ENCODE measurements at places on chromosomes 12 and 14.

GRCh38 chr14:104352493-104353220 is 214.3 kb downstream of the KIF26A start:
- DNase-seq = no peak

- DNase-seq = no peak
Observed at GRCh38 chr12:57552835-57553313, 3.0 kb downstream of the KIF5A start.

- DNase-seq = peak; percentile 24
Observed at GRCh38 chr12:31589904-31590641, 863 bp downstream of the DENND5B start.

DNA sequence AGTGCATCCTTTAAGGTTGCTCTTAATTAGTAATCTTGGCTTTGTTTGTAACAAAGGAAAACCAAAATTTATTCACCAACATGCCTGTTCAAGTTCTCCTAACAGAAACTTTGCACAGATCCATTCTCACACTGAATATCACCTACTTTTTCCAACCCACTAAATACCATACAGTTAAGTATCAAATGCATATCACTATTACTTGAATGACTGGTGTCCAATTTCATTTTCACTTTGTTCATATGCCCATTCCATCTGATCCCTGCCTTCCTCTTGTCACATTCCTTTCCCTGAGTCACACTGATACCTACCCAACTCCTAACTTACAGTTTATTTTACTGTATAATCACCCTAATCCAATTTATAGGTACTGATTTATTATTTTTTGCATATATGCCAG is 286.4 kb downstream of the NELL2 start:
- no peak for DNase-seq

DNA sequence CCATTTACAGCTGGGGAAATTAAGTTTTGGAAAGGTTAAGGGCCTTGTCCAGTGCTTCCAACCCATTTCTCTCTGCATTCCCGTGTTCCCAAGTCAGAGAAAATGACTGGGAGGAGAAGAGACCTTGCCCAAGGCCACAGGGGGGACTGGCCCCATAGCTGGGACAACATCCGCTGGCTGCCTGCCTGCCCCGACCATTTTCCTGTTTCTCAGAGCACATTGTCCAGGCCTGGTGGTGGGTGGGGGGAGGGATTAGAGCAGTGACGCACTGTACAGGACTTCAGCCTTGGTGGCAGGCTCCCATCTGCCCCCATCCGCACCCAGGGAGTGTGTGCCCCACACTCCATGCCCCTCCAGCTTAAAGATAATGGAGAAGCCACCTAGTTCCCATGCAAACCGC is 27.7 kb downstream of the DIO3 start:
- no peak for DNase-seq

DNA sequence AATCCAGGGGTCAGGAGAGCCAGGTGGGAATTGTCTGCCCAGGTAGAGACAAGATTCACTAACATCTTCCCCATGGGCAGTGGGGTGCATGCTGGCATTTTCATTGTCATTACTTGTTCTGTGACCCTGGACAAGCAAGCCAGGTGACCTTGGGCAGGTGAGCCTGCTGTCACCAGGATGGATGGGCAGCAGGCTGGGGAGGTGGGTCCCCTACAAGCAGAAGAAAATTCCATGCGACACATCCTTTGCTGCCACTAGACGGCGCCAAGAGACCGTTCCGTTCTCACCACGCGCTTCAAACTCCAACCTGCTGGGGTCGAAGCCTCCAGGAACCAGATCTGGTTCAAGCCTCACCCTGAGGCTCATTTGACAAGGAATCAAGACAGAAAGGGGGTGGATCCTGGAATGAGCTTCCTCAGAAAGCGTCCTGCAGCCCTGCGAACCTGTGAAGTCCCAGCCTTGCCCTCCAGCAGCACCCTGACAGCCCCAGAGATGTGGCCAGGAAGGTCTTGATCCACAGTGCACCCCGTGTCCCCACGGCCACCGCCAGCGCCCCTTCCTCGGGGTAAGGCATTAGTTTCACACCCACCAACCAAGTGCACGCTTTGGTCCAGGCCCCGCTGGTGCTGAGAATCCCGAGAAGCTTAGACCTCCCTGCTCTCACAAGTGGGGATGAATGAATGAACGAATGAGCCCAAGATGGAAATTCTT is 3.2 kb upstream of the DYNC1H1 start:
- peak; percentile 53 for DNase-seq

DNA sequence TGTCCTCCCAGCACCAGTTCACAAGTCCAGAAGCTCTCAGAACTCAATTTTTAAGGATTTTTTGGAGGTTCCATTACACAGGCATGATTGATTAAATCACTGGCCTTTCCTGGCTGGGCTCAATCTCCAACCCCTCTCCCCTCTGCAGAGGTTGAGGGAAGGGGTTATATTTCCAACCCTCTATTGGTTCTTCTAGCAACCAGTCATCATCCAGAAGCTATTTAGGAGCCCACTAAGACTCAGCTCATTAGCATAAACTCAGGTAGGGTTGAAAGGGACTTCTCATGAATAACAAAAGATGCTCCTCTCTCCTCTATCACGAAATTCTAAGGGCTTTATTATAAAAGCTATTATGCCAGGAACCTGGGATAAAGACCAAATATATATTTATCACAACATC is 41.5 kb downstream of the SPPL3 start:
- DNase-seq = no peak

- no peak for DNase-seq
Observed at GRCh38 chr12:81083018-81083417, 5.1 kb downstream of the ACSS3 start.

- DNase-seq = no peak
Observed at GRCh38 chr12:5437589-5437988, 5.7 kb downstream of the NTF3 start.

GRCh38 chr14:65403231-65403630 is 9.3 kb upstream of the FUT8 start:
- no peak for DNase-seq

DNA sequence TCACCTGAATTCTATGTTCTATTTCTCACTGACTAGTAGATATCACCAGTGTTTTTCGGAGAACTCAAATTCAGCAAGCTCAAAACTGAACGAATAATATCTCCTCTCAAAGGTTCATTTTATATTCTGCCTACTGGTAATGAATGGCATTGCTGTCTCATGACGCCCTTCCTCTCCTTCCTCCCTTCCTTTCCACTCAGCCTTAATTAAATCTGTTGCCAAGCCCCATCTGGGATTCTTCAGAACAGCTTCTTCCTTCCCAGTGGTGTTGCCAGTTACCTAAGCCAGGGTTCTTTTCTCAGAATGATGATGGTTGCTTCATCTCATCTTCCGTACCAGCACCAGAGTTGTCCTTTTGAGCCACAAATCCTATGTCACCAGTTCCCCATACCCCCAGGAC is 143.2 kb downstream of the SYNE2 start:
- DNase-seq = no peak

DNA sequence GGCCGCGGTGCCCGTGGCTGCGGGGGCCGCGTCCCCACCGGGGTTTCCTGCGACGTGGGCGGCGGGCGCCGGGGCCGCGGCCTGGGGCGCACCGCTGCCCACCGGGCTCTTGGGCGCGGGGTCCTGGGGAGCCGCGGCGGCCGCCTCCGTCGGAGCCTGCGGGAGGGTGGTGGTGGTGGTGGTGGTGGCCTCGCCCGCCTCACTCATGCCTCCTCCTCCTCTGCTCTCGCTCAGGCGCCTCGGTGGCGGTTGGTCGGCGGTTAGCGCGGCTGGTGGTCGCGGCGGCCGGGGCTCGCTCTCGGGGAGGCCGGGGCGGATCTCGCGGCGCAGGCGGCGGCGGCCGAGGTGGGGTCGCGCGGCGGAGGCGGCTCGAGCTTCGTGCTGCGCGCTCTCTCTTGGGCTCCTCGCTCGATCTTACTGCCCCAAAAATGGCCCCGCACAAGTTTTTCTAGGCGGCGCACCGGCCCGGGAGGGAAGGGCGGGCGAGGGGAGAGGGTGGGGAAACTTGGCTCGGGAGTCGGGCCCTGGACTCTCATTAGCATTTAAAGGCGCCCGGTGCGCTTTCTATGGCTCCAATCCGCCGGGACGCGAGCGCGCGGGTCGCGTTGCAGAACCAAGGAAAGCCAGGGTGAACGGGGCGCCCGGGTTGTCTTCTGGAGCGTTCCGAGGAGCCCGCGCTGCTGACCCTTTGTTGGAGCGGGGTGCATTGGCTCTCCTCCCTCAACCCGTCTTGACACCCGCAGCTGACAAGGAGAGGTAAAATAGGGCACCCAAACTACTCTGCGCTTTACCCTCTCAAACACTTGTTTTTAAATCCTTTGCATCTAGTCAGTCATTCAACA is at the start of gene YBX3:
TSS of gene YBX3 (minus strand) at position 419 of the 842 bp plus-strand sequence. CDS start at position 207, 212 bp downstream.
- DNase-seq = no peak

DNA sequence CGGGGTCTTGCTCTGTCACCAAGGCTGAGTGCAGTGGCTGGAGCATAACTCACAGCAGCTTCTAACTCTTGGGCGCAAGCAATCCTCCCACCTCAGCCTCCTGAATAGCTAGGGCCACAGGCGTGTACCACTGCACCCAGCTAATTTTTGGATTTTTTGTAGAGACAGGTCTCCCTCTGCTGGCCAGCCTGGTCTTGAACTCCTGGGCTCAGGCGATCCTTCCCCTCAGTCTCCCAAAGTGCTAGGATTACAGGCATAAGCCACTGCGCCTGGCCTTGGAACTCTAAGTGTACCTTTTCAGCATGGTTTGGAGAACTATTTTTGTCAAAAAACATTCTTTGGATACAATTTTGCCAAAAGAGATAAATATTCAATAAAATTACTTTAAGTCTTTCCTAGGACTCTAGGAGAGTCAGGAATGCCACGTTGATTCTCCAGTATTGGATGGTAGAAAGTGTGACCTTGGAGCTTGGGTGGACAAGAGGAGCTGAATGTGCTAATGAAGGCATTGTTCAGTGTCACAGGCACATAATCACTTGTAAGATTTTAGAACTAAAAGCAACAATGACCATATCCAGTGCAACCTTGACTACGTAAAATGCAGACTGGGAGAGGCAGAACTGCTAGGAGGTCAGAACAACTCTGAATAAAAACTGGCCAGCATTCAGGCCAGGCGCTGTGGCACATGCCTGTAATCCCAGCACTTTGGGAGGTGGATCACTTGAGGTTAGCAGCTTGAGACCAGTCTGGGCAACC is 2.8 kb downstream of the SRSF9 start:
- DNase-seq = no peak

DNA sequence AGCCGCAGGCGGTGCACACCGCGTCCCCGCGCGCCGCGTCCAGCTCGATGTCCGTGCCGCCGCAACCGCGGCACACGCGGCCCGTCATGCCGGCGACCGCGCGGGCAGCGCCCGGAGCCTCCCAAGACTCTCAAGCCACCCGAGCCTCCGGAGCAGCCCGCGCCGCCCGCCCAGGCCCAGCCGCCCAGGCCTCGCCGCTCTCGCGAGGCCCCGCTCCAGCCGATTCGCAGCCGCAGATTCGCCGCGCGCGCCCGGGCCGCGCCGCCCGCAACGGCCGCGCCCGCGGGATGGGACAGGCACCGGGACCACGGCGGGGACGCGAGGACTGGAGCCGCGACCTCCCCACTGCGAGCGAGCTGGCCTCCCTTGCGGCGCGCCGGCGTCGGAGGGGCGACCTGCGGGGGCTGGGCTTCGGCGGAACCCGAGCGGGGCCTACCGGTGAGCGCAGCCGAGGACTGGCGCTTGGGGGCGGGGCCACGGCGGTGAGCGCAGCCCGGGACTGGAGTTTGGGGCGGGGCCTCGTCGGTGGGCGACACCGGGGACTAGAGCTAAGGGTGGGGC is at the start of gene BRF1:
TSS of gene BRF1 (minus strand) at position 460 of the 561 bp plus-strand sequence. CDS start at position 88, 372 bp downstream.
- DNase-seq = peak; percentile 97

DNA sequence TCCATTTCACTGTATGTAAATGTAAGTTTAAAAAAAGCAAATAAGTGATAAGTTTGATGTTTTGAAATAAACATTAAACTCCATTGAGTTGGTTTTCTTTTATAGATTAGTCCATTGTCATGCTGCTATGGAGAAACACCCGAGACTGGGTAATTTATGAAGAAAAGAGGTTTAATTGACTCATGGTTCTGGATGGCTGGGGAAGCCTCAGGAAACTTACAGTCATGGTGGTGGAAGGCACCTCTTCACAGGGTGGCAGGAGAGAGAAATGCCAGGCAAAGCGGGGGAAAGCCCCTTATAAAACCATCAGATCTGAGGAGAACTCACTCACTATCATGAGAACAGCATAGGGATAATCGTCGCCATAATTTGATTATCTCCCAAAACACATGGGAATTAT is 48.4 kb upstream of the OXA1L start:
- DNase-seq = no peak

DNA sequence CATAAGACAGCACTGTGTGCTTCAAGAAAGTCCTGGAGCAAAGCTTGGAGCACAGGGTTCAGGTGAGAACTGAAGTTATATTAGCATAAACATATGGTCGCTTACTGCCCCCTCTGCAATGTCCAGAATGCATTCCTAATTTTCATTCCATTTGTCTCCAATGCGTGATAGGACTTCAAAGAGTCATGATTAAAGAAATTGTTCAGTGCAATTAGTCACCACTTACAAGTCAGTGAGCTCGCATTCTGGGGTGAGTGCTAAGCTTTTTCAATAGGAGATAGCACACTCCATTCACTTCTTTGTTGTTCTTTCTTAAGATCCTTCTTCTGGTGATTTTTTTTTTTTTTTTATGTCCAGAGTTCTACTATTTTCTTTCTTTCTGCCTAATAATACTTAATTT is 398.4 kb downstream of the SYT1 start:
- no peak for DNase-seq

- no peak for DNase-seq
Observed at GRCh38 chr12:123771261-123771660, 9.2 kb downstream of the DNAH10 start.

DNA sequence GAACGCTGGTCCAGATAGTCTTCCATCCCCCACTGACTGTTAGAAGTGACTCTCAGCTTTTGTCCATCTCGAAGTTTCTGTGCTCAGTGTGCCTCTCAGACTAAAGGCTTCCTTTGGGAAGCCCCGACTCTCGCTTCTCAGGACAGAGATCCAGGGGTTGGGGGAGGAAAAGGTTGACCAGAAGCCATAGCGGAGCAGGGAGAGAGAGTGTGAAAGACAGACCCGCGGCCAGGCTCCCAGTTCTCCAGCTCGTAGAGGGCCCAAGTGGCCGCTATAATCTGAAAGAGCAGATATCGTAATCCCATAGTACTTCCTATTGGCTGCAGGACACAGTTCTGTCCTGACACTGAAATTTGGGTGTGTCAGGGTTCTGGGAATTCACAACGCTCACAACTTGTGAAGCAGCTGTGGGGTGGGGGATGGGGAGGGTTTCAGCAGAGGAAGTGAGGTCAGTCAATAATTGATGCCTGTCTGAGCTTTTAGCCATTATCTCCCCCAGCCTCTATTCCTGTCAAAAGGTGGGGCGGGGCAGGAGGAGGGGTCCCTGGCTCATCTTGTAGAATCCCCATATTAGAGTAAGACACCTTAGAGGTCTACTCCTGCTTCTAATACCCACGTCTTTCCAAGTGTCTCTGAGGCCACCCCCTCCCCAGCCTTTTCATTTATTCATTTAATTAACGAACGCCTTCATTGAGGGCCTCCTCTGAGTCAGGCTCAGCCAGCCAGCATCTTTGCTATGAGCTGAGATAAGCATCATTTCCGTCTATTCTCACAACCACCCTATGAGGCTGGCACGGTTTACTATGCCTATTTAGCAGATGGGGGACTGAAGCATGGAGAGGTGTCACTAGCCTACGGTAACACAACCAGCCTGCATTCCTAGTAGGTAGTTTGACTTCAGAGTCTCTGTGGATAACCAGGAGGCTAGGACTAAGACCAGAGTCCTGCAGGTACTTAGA is 1.6 kb upstream of the ACVRL1 start:
- DNase-seq = no peak

- DNase-seq = no peak
Observed at GRCh38 chr12:6765048-6765633, 1.0 kb upstream of the PTMS start.

All from NCI-H187 (cell line).